Testis (tissue), 5 donors: ENCODE measurements at places on chromosomes 3 and 15. TPM values are rescaled to one million over a fixed set of nuclear protein-coding genes. Genes with fewer than 3 reads are reported as not detected.

TLR9 gene
- polyA plus RNA-seq: 0.20 TPM

CCDC9B gene
- polyA plus RNA-seq: 20.4 TPM

NANOGP8 gene
- polyA plus RNA-seq: 1.1 TPM

ZNF280D gene
- 12.6 TPM for polyA plus RNA-seq

GRCh38 chr3:25156626-25157025 lies 271.4 kb upstream of the RARB start:
- no peaks in the 10 kb centered on the region for H3K27me3 ChIP-seq
- no peak for DNase-seq
- no peak overlapping the region for H3K4me3 ChIP-seq
- H3K36me3 ChIP-seq: no peaks in the 10 kb centered on the region
- no peaks in the 10 kb centered on the region for H3K4me1 ChIP-seq
- no peak overlapping the region for H3K27ac ChIP-seq

DNA sequence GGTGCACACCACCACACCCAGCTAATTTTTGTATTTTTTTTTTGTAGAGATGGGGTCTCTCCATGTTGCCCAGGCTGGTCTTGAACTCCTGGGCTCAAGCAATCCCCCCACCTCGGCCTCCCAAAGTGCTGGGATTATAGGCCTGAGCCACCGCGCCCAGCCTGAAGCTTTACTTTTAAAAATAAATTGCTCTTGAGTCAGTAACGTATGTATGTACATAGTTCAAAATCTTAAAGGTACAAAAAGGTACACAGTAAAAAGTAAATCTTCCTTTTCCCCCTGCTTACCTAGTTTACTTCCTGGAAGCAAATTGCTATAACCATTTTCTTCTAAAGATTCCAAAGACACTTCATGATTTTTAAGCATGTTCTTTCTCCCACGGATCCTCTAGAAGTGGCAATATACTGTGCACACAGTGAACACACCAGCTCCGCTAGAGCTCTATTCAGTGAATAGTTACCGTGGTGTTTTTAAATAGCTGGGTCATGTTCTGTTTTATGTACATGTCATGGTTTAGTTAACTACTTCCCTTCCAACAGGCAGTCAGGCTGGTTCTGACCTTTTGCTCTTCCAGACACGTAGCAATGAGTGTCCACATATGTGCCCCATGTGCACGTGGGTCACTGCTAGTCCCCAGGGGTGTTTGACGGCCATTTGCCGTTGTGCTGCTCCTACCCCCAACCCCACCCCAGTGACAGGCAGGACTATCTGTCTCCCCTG lies 82.1 kb downstream of the EEFSEC start:
- peaks cover 4% of the 10 kb centered on the region for H3K4me1 ChIP-seq
- no peak for DNase-seq
- H3K27ac ChIP-seq: no peak overlapping the region
- H3K4me3 ChIP-seq: no peak overlapping the region
- no peaks in the 10 kb centered on the region for H3K27me3 ChIP-seq
